Endothelial cell of umbilical vein (primary cell): ENCODE measurements at places on chromosomes 1 and 21. TPM values are rescaled to one million over a fixed set of nuclear protein-coding genes. Genes with fewer than 3 reads are reported as not detected.

Gene ZSWIM5
- total RNA-seq: 1.6 and 1.7 TPM in 2 replicates

Gene EIF4G3
- total RNA-seq: 78.5 and 84.0 TPM in 2 replicates

Gene FGR
- not detected in 2 replicates for total RNA-seq

DNA sequence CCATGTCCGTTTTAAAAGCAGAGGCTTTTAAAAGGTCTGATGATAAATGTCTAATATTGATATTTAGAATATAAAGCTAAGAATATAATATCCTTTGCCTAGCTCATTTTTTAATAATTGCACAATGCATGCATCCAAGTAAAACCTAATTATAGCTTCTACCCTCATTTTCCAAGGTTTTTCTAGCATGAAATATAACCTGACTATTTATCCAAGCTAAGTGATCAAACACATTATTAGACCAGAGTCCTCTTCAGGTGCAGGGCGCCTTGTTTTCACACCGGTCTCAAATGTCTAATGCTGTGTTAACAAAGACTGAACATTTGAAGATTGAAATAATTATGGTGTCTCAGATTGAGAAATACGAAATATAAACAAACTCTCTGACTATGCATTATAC, 648.9 kb upstream of the CXADR start:
- no peak overlapping the region for H3K27ac ChIP-seq
- no peak for DNase-seq
- H3K4me3 ChIP-seq: no peak overlapping the region
- no peaks in the 10 kb centered on the region for H3K4me1 ChIP-seq

DNA sequence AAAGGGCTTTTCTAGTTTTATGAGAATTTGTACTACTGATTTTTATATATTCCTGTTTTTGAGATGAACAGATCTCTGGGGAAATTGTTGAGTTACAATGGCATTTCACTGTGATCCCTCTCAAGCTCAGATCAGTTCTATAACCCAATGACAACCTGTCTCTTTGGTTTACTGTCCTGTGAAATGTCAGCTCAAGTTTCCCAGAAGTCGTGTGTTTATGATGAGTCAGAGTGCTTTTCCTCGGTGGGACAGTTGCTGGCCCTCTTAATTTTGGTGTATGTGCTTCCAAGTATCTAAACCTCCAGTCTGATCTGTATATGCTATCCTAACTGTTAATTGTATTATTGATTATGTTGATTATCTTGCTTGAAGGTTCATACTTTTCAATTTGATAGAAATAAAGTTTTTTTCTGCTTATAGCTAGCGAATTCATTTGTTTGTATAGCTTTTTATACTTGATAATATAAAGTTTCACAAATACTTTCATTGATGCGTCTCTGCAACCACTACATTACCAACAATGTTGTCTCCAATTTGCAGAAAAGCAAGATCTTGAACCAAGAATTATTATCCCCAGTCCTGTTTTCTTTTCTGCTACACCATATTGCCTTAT, 77.5 kb upstream of the DNAJC6 start:
- H3K4me1 ChIP-seq: no peaks in the 10 kb centered on the region
- no peaks in the 10 kb centered on the region for H3K36me3 ChIP-seq
- DNase-seq: no peak
- no peaks in the 10 kb centered on the region for H3K27me3 ChIP-seq

- no peaks in the 10 kb centered on the region for H3K36me3 ChIP-seq
- no peak overlapping the region for H3K27ac ChIP-seq
- H3K4me3 ChIP-seq: no peak overlapping the region
Measured at GRCh38 chr1:213399695-213400094, 348.7 kb downstream of the RPS6KC1 start.

- H3K36me3 ChIP-seq: no peaks in the 10 kb centered on the region
- no peaks in the 10 kb centered on the region for H3K27me3 ChIP-seq
- H3K4me3 ChIP-seq: no peak overlapping the region
- H3K27ac ChIP-seq: no peak overlapping the region
- H3K4me1 ChIP-seq: no peaks in the 10 kb centered on the region
- DNase-seq: no peak
Measured at GRCh38 chr1:197451381-197451780, 183.3 kb downstream of the CRB1 start.

- H3K4me3 ChIP-seq: peak overlapping the region; percentile 28
- no peaks in the 10 kb centered on the region for H3K36me3 ChIP-seq
- H3K27me3 ChIP-seq: no peaks in the 10 kb centered on the region
- no peak overlapping the region for H3K27ac ChIP-seq
Measured at GRCh38 chr1:38941093-38941492, 537 bp downstream of the RHBDL2 start.

- H3K36me3 ChIP-seq: no peaks in the 10 kb centered on the region
- peak overlapping the region; percentile 81 for H3K4me3 ChIP-seq
Measured at GRCh38 chr1:184152434-184152898, 100.9 kb downstream of the TSEN15 start.

GRCh38 chr1:116403496-116404136, 30.6 kb downstream of the ATP1A1 start:
- H3K4me1 ChIP-seq: no peaks in the 10 kb centered on the region
- DNase-seq: no peak
- H3K4me3 ChIP-seq: no peak overlapping the region
- no peaks in the 10 kb centered on the region for H3K27me3 ChIP-seq
- H3K27ac ChIP-seq: no peak overlapping the region

DNA sequence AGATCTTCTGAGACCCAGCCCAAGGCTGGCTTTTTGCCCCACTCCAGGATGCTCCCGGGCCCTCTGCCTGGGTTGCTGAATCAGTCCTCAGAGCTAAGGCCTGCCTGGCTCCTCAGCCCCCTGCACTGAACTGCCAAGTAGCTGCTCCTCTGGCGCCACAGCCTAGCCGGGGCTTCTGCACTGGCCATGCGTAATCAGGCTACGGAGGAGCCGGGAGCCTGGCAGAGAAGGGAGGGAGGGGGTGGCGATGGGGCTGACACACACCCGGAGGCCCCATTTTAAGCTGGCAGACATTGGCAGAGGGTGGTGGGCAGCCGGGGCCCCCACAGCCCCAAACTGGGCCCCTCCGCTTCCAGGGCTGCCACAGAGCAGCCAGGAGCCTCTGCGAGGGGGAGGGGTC, 38.7 kb downstream of the ALPL start:
- no peak for DNase-seq
- no peaks in the 10 kb centered on the region for H3K4me1 ChIP-seq
- peaks cover 3% of the 10 kb centered on the region for H3K27me3 ChIP-seq
- H3K4me3 ChIP-seq: no peak overlapping the region
- no peaks in the 10 kb centered on the region for H3K36me3 ChIP-seq

- no peak for DNase-seq
- H3K4me3 ChIP-seq: no peak overlapping the region
- no peak overlapping the region for H3K27ac ChIP-seq
- H3K27me3 ChIP-seq: no peaks in the 10 kb centered on the region
- H3K4me1 ChIP-seq: no peaks in the 10 kb centered on the region
Measured at GRCh38 chr1:37073854-37074379, 39.6 kb upstream of the GRIK3 start.
